ENCODE measurements at places on chromosomes 1 and 21.
A peak's percentile ranks its signal among the peaks of the same experiment; 100 is the strongest.

GRCh38 chr1:27122652-27123051 lies 32.3 kb downstream of the SLC9A1 start:
- no peak for DNase-seq

DNA sequence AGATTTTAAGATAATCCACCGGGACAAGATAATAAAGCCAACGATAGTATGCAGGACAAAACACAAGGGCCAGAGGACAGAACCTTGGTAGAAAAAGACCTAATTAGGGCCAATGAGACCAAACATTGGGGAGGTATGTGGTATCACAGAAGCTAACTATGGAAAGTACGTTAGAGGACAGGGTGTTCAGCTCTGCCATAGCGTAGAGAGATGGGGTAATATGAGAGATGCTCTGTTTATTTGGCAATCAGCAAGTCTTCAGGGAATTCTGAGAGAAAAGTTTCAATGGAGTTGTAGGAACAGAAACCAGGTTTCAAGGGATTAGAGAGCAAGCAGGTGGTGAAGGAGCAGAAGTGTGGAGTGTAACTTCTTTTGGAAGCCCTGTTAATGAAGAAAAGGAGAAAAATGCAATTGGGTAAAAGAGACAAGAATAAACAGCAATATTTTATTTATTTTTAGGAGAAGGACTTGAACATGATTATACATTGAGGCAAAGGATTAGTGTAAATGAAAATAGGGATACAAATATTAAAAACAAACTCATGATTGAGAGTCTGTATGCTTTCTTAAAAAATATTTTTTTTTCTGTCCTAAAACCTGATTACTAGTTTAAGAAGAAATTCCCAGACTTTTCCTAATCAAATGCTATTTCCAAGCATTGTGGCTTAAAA lies 24.0 kb downstream of the EEIG2 start:
- DNase-seq = no peak

- DNase-seq = peak; percentile 64
These were observed 47.1 kb downstream of the MYSM1 start for GRCh38 chr1:58652651-58653184.

DNA sequence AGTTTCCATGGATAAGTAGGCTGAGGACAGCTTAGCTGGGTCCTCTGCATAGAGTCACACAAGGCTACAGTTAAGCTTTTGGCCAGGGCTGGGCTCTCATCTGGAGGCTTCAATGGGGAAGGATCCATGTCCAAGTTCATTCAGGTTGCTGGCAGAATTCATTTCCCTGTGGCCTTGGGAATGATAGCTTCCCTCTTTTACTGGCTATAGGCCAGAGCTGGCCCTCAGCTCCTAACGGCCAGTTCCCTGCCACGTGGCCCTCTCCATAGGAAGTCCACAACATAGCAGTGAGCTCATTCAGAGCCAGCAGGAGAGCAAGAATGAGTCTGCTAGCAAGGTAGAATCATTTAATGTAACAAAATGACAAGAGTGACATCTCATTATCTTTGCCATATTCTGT lies 15.1 kb upstream of the PODN start:
- DNase-seq = no peak

DNA sequence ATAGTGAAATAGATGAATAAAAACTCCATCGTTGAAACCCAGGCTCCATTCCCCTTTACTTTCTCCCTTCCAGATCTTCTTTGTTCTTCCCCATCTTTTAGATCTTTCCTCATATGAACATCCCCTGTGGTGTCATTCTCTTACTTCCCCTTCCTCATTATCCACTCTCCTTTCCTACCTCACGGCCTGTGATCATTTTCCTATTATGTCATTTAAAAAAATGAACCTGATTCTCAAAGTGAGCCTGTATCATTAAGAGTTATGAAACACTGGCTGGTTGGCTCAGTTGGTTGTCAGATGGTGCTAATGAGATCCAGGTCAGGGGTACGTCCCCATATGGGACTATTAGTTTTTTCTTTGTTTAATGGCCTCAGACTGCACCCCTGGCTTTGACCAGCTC lies 38.3 kb downstream of the TCEANC2 start:
- no peak for DNase-seq

DNA sequence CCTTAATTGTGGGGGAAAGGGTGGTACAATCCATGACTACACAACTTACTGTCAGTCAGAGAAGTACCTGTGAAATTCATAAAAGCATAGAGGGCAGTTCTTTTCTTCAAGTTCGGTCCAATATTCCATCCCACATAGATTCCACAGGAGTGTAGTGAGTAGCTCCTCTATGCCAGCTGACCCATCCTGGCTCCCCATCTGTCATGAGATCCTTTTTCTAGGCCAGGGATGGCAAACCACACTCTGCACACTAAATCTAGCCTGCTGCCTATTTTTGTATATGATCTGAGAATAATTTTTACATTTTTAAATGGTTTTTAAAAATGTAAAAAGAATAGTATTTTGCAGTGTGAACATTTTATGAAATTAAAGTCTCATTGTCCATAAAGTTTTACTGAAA lies 107.0 kb upstream of the TSPAN2 start:
- no peak for DNase-seq

Data from stimulated activated CD4-positive, alpha-beta T cell treated with anti-CD3 and anti-CD28 coated beads, Interleukin-4, amount 100 ng/mL, for 24 hours (primary cell).